ENCODE measurements at places on chromosomes 13 and 19. TPM values are rescaled to one million over a fixed set of nuclear protein-coding genes. Genes with fewer than 3 reads are reported as not detected.

IGLON5 gene
- not detected for total RNA-seq

COQ8B gene
- 43.6 TPM for total RNA-seq

ZNF441 gene
- 10.0 TPM for total RNA-seq

KASH5 gene
- 2.2 TPM for total RNA-seq

SOX1 gene
- not detected for total RNA-seq

SCN1B gene
- 8.7 TPM for total RNA-seq

CBY2 gene
- not detected for total RNA-seq

PODNL1 gene
- total RNA-seq: 2.8 TPM
